Myocyte (in vitro differentiated cells): ENCODE measurements at places on chromosomes 2 and 18. TPM values are rescaled to one million over a fixed set of nuclear protein-coding genes. Genes with fewer than 3 reads are reported as not detected.
A peak's percentile ranks its signal among the peaks of the same experiment; 100 is the strongest.

Gene SMYD1
- 227 and 243 TPM in 2 replicates for total RNA-seq

DNA sequence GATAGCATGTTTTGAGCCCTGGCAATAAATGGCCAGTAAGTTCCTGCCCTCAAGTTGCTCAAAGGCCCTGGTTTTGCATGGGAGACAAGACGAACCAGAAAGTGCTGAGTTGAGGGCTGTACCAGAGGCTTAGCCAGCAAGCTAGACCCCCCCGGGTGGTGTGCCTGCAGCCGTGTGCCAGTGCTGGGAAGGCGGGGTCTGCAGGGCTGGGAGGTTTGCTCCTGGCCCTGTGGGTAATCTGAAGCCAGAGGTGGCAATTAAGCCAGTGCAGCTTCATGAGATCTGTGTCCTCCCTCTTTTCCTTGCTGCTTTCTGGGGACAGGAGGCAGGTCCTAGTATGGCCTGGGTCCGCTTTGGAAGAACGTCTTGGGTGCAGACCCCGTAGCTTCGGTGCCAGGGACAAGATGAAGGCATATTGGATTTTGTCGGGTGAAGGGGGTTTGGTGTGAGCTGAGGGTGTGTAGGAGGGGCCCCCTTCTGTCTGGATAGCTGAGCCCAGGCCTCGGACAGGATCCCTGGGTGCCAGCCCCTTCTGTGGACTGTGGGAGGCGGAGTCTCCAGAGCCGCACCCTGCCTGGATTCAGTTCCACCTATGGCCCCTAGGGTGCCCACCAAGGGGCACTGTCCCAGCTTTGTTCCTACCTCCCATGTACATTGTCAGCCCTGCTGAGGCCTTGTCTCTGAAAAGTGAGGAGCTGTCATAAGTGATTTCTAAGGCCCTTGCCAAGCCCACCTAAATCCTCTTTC is 15.6 kb downstream of the ATOH8 start:
- no peak for DNase-seq

DNA sequence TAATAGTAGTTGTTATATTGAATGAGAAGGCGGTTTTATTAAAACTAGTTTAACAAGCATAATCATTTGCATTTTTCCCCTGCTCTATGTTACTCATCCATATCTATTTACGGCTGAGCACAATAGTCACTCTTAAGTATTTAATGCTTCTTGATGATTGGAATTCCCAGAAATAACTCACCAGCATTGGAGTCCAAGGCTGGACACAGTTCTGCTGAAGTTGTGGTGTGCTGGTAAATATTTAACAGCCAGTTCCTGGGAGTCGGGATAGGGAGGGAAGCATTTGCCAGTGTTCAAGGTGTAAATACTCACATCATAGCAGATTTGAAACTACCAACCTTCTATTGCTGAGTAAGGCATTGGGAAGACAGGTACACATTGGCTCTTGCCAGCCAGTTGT is 315.1 kb downstream of the MTX2 start:
- no peak for DNase-seq

GRCh38 chr2:237231593-237231992 is 145.9 kb downstream of the COPS8 start:
- no peak for DNase-seq

- peak; percentile 83 for DNase-seq
Measured at GRCh38 chr2:218396688-218397462, 2.8 kb upstream of the CTDSP1 start.
